GM13976 (cell line): ENCODE measurements at places on chromosomes 4 and X.
A peak's percentile ranks its signal among the peaks of the same experiment; 100 is the strongest.

DNA sequence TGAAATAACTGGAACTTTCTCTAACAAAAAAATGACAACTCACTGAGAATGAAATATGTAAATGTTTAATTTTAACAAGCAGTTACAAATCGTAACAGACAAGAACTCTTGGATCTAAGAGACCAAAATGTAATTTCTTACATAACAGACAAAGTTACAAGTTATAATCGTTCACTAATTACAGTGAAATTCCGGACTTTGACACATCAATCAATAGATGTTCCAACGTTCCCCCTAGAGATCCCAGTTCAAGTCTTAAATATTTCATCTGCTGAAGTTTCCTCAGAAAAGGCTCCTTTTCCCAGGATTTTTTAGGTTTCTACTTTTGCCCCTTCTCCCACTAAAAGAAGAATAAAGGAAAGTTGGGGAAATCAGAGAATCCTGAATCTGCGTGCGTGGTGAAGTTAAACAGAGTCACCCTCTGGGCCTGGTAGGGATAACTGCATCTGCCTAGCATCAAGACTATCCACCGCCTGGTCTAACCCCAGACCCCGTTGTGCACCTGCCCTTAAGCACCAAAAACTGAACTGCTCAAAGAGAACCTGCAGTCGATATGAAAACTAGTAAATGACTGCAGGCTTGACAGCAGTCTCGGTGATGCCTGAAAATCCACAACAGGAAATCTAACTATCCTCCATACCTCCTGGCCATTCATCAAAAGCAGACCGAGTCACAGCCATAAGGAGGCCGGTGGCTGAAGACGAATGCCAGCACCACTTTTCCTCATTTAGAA is 2.3 kb downstream of the IRF2 start:
- DNase-seq: peak; percentile 42

DNA sequence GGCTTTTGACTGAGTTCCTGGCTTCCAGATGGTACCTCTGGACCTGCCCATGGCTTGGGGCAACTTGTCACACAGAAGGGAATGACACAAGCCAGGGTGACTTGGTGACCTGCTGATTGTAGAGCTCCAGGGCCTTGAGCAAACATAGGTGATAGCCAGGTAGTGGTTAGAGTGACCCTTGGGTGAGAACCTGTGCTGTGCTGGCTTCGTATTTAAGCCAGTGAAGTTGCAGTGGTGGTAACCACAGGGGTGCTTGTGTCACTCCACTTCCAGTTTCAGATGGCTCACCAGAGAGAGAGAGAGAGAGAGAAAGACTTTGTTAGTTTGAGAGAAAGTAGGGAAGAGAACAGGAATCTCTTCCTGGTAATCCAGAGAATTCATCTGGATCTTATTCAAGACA is 471.6 kb downstream of the ZIC3 start:
- no peak for DNase-seq

- no peak for DNase-seq
Observed at GRCh38 chr4:139740121-139740520, 74.5 kb downstream of the MGST2 start.

DNA sequence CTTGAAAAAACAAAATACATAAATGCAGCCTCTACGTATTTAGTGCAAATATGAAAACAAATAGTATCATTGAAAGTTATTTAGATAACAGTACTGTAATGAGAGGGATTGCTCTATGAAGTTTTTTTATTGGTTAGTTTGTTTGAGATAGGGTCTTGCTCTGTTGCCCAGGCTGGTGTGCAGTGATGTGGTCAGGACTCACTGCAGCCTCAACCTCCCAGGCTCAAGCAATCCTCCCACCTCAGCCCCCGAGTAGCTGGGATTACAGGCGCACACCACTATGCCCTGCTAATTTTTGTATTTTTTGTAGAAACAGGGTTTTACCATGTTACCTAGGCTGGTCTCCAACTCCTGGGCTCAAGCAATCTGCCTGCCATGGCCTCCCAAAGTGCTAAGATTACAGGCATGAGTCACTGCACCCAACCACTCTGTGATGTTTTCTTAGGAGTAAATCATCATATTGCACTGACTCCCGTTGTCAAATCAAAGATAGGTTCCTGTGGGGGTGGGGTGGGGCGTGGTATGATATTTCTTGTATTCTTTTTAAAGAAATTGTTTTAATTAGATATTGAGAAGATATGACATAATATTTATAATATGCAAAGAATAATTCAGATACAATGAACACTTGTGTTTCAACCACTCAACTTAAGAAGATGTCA is 75.8 kb downstream of the ATG4A start:
- no peak for DNase-seq

- no peak for DNase-seq
Observed at GRCh38 chrX:115047181-115047580, 29.8 kb upstream of the IL13RA2 start.

DNA sequence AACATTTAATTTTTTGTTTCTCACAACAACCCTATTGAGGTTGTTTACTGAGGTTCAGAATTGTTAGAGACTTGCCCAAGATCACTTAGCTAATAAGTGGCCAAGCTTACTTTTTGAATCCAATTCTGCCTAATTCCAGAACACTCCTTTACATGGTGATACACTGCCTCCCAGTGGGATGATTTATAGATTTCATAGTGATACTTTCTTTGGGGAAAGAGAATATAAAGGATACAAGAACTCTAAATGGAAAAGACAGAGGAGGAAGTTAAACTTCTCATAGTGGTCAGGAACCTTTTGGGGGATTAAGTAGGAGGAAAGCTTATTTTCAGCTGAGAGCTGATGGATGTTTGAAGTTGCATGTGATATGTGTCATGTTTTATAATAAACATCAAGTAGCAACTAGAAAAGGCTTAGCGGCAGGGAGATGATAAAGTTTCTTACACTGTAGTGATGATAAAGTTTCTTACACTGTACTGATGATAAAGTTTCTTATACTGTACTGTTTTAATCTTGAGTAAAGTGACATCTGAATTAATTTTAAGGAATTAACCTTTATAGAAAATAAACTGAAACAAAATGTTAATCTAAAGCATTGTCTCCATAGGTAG is 15.3 kb downstream of the STAG2 start:
- no peak for DNase-seq

DNA sequence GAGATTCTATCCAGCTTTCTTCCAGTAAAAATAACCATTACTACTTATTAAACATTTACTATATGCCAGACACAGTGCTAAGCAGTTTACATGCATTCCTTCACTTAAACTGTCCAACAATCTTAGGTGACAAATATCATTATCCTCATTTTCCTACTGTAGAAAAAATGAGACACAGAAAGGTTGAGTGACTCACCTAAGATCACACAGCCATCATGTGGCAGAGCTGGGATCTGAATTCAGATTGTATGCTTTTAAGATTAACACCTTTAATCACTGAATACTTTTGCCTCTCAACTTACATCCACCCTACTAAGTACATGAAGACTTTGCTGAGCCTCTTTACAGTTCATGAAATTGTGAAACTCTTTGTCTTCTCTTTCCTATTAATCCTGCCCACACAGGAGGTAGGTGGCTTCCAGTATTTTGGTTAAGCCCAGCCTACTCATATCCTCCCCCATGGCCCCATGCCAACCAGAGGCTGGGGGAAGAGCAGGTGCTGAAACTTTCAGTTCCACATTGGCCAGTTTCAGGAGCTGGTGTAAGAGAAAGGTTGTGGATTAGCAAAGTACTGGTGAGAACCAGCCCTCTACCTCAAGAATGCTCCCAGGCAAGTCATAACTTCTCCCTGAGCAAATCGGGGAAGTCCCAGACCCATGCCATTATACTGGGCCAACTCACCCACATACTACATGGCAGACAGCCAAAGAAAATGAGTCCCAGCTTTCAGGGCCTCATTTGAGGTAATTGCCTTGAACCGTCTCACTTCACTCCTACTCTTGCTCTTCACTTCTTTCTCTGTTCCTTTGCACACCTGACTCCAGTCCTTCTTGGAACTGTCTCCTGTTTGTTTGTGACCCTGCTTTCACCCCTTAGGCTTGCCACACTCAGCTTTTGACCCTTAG is 211.1 kb downstream of the GUCY2F start:
- DNase-seq: peak; percentile 10

DNA sequence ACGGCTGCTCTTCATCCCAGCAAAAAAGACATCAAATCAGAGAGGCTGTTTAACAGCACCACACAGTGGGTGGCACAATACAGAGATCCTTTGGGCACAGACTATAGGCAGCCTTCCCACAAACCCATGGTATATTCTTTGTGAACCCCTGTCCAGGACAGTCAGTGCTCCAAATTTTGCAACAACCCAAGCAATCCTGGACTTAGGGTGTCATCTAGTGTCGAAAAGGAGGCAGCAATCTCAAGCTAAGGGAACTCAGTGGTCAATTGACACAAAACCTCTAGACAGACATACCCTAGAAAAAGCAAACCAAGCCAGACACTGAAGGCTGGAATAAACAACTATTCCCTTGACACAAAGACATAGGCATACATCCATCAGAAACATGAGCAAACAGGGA is 137.4 kb downstream of the BMP15 start:
- DNase-seq: no peak
